ENCODE measurements at places on chromosomes 6 and 20.

GRCh38 chr6:38146021-38146733, 326.6 kb downstream of the ZFAND3 start:
- no peak for DNase-seq

DNA sequence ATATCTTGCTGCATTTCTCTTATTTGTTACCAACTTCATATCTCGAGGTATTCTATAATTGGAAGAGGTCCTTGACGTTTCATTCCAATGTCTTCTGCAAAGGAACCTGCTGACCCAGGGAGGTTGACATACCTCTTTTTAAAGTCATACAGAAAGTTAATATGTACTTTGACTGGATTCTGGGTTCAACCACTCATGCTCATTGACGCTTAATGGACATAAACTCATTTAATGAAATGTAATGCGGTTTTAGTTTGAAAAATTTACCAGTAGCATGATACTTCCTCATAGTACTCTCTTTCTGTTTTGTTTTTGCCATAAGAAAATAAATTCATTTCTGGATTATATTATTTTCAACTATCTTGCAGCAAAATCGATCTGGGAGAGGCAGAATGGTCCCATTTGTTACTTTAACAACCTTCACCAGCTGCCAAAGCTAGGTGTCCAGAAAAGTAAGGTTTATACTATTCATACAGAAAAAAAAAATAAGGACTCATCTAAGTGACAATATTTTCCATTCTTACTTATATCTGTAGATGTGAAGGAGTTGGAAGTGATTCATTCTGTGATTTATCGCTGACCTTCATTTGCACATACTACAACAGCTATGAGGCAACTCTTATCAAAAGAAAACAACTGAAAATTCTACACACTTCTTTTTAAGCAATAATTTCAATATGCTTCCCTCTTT, 101.6 kb downstream of the ATXN1 start:
- no peak for DNase-seq

- no peak for DNase-seq
These were observed 115.0 kb downstream of the IPCEF1 start for GRCh38 chr6:154241581-154241980.

GRCh38 chr6:72081871-72082270, 195.5 kb downstream of the RIMS1 start:
- no peak for DNase-seq

DNA sequence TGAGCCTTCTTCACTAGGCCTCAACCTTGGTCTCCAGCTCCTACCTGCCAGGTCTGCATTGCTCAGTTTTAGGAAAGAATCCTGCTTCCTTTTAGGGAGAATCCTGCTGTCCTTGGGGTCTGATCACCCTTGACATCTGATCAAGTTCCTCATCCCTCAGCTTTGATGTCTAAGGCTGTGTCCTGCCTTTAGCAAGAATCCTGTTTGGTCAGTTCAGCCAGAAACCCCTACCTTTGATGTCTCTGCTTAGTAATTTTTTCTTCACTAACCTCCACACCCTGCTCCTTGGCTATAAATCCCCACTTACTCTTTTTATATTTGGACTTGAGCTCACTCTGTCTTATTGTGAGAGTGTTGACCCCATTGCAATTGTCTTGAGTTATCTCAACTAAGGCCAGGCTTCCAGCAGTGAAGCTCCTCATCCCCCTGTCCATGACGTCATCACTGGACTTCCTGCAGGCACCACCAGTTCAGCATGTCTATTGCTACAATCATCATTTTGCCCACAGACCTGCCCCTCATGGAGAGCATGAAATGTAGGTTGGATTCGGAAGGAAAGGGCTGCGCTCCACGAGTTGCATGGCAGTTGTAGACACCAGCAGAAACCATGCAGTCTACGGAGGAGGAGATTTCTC, 4.7 kb upstream of the CST5 start:
- DNase-seq = no peak

Measured in GDM1 (cell line).